NCI-H1105 treated with DMSO at 0.1 percent for 48 hours (cell line): ENCODE measurements at places on chromosomes 13 and 19.

DNA sequence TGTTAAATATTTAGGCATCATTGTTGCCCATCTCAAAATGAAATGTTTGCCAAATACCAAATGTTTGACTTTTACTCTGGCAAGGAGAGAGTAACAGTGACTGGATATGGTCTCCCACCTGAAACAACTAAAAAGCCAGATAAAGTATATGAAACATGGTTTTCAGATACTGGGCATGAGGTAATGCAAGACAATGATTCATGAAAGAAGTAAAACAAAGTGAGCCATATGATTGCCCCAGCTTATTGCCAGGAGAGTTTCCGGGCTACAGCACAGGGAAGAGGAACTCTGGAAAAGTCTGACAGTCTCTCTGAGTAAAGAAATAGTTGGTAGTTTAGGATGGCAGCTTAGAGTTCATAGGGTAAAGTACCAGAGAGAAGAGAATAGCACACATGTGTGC lies 354.6 kb downstream of the DNAJC15 start:
- DNase-seq = no peak

DNA sequence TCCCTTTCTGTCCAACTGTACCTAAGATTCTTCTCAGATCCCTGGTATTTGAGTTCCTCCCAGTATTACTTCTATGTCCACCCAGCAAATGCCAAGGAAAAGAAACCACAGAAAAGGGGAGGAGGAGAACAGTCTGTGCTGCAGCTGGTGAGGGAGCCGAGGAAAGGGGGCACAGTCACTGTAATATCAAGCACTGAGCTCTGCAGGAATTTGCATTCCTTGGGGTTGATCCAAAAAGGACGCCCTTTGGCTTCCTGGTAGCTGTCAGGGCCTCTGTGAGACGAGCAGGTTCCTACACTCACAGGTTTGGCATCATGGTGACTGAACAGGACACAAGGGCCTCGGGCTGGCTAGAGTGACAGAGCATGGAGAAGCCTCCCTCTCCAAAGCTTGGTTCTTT lies 273.4 kb downstream of the NHLRC3 start:
- DNase-seq = no peak

- DNase-seq = no peak
Observed at GRCh38 chr13:77386880-77387606, 60.1 kb upstream of the MYCBP2 start.

- no peak for DNase-seq
Observed at GRCh38 chr13:32837307-32837972, 178.8 kb upstream of the KL start.

GRCh38 chr13:28618230-28618994 lies 40.5 kb upstream of the POMP start:
- no peak for DNase-seq

DNA sequence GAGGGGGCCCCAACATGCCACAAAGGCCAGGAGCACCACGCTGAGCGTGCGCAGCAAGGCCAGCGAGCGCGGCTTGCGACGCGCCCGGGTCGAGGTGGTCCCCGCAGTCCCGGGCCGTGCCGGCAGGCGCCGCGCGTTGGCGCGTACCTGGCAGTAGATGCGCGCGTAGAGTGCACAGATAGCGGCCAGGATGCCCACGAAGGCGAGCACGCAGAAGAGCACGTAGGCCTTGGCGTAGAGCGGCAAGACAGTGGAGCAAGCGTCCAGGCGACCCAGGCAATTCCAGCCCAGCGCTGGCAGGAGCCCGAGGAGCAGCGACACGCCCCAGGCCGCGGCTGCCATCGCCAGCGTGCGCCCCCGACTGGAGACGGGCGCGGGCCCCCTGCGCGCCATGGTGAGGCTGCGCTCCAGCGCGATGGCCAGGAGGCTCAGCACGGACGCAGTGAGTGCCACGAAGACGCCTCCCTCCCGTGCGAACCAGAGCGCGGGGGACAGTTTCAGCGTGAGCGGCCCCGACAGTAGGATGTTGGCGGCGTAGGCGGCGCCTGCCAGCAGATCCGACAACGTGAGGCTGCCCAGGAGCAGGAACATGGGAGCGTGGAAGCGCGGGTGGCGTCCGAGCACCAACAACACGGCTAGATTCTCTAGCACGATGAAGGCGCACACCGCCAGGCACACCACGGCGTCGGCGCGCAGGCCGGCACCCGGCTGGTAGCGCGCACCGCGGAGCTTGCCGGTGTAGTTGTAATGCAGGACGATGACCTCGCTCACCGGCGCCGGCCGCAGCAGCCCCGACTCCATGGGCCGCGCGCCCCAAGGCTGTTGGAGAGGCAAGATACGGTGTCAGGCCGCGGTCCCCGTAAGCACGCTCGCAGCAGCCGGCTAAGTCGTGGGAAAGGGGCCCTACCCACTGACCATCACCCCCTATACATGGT lies 2.8 kb downstream of the S1PR5 start:
- no peak for DNase-seq
